ENCODE measurements at places on chromosomes 3 and 15.

- no peak for DNase-seq
These were observed 18.5 kb downstream of the KBTBD8 start for GRCh38 chr3:67016522-67017080.

DNA sequence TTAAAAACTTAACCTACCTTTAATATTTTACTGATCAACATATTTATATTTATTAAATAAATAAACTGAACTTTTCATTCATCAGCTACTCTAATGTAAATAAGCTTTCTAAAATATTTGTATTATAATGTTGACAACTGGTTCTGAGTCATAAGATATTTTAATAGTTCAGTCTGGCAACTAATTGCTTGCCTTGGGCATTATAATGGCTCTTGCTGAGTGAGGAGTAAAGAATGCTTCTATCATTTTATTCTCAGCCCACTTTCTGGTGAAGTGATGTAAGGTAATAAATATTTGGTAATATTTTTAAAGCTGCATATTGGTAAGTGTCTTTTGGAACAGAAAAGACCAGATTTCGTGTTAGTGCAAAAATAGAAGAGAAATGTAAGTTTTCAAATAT is 81.5 kb downstream of the DIPK2A start:
- DNase-seq = no peak

GRCh38 chr15:74817370-74817737 is 4.7 kb downstream of the LMAN1L start:
- DNase-seq = peak; percentile 69

GRCh38 chr3:17605032-17605431 is 137.4 kb downstream of the TBC1D5 start:
- no peak for DNase-seq

DNA sequence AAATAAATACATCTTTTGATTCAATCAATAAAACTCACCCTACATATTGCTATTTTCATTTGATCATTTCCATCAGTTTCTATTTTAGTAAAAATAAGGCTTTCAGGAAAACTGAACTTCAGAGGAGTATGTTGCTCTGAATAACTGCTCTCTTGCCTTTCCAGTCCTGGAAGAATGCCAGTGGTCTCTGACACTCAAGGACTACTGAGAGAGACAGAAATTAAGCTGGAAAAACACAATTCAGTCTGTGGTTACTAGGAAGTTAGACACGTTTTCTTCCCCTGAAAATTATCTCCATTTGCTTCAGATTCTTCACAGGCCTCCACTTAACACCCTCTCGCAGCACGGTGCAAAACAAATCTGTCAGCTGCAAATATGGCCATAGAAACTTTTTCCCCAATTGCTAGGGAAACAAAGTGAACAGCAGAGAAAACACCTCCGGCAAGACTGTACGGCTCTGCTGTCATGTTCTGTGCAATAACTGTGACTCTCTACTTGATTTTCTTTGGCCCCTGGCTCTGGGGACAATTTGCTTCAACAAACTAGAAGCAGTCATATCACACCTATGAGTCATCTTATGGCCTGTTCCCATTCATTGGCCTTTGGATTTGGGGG is 353.0 kb downstream of the MAGI1 start:
- DNase-seq = no peak

DNA sequence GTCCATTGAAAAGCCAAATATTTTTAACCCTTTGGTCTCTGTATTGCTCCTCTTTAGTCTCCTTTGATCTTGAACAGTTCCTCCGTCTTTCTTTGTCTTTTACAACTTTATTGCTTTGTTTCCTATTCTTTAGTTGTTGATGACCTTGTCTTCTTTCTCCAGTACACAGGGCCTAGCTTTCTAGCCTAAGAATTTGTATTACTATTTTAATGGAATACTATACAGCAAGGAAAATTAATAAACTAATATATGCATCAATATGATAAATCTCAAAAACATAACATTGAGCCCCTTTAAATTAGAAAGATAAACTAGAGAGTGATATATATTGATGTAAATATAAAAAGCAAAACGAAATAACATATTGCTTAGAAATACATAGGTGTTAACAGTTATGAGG is 88.7 kb downstream of the NR1D2 start:
- no peak for DNase-seq

DNA sequence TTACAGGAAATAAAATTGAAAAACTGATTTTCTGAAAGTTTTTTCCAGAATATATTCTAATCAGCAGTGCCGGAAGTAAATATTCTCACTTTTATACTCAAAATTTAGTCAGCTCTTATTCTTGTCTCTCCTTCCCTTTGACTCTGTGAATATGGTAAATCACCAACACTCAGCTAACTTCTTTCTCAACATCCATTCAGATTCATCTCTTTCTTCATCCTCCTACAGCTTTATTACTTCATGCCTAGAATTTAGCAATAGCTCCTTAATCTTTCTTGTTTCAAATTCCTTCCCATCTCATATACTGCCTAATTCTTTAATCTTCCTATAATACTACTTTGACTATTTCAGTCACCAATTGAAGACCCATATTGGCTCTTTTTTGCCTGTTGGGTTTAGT is 67.9 kb downstream of the FGF7 start:
- DNase-seq = no peak

- DNase-seq = peak; percentile 39
These were observed 57.9 kb downstream of the RPL22L1 start for GRCh38 chr3:170811928-170812591.

DNA sequence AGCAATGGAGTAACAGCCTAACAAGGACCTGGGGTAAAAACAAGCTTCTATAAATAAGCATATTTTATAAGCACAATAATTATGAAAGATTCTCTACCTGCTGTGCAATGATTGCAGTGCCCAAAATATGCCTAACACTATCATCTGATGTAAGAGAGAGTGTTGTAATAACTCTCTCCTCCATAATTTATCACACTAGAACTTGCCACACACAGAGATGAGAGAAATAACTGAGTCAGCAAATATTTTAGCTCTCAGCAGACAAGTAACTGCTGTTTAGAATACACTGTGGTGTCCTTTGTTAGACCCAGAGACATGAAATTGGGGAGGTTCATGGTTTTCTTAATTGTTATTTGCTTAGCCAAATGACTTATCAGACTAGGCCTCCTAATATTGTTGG is 105.3 kb upstream of the ACP3 start:
- no peak for DNase-seq

DNA sequence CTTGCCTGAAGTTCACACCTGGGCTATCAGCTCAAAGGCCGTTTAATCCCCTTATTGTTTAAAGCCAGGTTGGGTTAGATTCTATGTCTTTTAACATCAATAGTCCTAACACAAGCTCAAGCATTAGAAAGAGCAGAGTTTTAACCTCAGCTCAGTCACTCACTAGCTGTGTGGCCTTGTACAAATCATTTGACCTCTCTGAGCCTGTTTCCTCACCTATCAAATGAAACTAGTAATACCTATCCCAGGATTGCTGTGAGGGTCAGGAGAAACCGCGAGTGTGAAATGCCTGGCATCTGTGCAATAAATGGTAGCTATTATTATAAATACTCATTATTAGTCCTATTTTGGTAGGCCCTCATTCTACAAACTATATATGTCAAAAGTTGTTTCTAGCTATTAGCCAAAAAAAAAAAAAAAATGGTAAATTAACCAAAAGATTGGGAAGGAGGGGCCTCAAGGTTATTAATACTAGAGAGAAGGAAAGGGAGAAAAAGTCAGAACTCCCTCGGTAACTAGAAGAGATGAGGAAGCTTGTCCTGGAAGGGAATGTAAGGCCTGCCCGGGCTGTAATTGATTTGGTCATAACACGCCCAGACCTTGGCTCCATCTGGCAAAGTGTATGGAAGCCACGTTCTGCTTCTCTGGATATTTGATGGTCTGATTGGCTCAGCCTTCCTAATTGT is 510.5 kb upstream of the PROK2 start:
- no peak for DNase-seq

DNA sequence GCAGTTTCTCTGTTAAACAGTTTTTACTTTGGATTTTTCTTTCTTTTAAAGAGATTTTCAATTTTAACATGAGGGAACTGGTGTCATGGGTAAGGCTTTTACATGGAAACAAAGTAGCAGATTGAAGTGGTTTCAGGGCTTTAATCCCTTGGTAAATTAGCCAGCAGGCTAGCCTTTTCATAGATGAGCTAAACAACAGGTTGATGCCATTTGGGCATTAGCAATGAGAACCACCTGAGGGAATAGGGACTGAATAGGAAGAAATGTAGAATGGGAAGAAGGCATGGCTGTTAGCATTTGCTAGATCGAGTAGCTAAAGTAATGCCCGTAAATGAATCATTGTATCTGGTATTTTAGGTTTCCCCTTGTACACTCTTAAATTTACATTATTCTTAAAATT is 165.5 kb upstream of the MLF1 start:
- DNase-seq = no peak

DNA sequence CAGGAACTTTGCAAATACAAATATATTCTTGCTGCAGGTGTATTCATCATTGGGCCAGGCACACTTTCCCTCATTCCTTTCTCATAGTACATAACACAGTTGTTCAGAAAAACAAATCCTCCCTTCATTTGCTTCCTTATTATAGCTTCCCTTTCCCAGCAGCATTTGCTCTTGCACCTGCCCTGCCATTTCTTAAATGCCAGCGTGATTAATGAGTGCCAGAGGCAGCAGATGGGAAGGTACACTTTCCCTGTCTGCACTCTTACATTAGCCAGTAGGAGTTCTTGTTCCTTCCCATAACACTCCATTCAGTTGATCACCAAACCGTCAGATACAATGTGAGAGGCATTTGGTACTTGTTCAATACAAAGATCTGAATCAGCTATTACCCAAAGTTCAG is 128.5 kb upstream of the GAP43 start:
- DNase-seq = no peak

DNA sequence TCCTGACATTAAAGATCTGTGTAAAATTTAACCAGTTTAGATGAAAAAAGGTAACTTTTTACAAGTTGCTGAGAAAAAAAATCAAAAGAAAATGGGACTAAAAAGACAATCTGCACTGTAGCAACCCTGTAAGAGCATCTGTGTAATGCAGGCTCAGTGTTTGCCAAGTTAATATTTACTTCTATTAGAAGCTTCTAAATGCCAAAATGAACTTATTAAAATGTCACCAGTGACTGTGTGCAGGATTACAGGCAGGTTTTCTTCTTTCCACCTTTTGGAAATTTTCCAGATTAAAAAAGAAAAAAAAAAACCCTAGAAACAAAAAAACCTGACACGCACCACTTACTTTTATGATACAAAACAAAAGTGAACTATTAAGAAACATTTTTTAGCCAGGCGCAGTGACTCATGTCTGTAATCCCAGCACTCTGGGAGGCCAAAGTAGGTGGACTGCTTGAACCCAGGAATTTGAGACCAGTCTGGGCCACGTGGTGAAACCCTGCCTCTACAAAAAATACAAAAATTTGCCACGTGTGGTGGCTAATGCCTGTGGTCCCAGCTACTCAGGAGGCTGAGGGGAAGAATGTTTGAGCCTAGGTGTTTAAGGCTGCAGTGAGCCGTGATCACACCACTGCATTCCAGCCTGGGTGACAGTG is 87.2 kb downstream of the TJP1 start:
- no peak for DNase-seq

DNA sequence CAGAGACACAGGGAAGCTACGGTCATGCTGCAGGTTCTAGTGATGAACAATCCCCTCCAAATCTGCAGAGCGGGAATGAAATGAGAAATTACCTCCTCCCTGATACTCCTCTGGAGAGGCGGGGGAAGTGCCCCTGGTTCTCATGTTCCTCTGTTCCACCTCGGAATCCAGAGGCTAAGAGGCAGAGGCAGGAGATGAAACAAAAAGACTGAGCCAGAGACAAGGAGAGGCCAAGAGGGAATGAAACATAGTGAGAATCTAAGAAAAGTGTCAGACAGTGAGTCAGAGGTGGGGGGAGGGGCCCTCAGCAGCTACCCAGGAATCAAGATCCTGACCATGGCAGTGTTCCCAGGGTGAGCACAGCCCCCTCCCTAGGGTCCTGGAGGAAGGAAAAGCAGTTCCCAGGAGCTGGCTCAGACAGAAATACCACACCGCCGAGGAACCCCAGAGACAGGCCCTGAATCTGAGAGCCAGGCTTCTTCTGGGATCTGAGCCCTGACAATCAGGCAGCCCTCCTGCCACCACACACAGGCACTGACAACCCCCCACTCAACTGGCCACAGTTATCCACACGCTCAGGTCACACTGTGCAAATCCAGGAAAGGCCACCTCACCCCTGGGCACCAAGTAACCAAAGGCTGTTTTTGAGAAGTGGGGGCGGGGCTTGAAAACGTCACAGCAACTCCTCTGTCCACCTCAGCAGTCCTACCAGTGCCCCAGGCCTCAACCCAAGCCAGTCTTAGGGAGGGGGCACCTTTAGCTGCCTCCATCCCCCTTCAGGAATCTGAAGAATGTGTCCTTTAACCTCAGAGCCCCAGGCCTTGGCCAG is 2.4 kb downstream of the CSRNP1 start:
- DNase-seq = peak; percentile 93

- DNase-seq = no peak
These were observed 98.4 kb upstream of the LRRFIP2 start for GRCh38 chr3:37272741-37273140.

- no peak for DNase-seq
These were observed 544.1 kb upstream of the MDFIC2 start for GRCh38 chr3:70856414-70857162.

DNA sequence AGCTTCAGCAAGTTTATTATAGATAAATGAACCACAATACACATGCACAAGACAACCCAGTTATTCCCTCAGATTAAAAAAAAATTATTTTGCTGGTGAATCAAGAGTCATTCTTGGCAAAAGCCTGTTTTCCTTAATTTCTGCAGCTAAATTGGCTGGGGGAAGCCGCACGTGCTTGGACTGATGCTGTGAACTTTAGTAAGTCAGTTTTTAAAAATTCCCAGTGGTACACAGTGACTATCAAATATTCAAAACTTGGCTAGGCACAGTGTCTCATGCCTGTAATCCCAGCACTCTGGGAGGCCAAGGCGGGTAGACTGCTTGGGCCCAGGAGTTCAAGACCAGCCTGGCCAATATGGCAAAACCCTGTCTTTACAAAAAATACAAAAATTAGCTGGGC is 23.9 kb downstream of the EHD4 start:
- DNase-seq = no peak

DNA sequence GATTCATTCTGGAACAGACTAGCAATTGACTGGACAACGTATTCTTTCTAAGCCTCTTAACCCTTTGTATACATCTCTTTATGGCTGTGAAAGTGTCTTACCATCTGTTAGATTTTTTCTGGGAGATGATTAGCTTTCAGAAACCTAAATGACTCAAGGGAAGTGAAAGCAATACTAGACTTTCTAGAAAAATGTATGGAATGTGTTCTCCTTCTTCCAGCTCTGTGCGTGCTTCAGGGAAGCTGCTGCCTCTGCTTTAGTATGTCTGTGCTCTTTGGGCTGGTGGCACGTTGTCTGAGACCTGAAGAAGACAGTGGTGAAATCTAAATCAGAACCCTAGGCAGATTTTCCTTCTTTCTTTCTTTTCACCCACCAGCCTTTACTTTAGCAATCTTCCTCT is 89.5 kb downstream of the ITPR1 start:
- no peak for DNase-seq

GRCh38 chr15:78614021-78614420 is 6.8 kb downstream of the CHRNA3 start:
- no peak for DNase-seq

- no peak for DNase-seq
These were observed 953.1 kb upstream of the NR2F2 start for GRCh38 chr15:95377258-95377852.

Data from left cardiac atrium (tissue), 4 donors.